ENCODE measurements at places on chromosomes 11 and 22.

- DNase-seq: no peak
These were observed 83.3 kb downstream of the BARX2 start for GRCh38 chr11:129458756-129459535.

- DNase-seq: no peak
These were observed 35.3 kb upstream of the POU2AF1 start for GRCh38 chr11:111414267-111414931.

DNA sequence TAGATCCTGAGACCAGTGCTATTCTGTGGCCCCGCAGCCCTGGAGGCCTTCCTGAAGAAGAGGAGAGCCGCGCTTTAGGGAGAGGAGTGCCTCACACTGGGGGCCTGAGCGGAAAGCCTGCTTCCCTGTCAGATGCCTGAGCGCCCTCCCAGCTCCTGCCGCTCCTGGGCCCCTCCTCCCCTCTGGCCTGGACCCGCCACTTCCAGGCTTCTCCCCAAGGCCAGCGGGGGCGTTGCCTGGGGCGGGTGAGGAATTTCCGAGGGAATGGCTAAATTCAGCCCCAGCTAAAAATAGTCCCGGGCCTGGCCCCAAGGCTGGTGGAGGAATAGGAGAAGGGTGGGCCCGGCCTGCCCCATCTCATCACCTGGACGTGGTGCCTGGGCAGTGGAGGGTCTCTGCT lies 15.4 kb downstream of the ARHGEF17 start:
- no peak for DNase-seq

GRCh38 chr22:40050258-40050657 lies 55.5 kb downstream of the FAM83F start:
- no peak for DNase-seq

- no peak for DNase-seq
These were observed 10.7 kb downstream of the MYO18B start for GRCh38 chr22:25752615-25753214.

DNA sequence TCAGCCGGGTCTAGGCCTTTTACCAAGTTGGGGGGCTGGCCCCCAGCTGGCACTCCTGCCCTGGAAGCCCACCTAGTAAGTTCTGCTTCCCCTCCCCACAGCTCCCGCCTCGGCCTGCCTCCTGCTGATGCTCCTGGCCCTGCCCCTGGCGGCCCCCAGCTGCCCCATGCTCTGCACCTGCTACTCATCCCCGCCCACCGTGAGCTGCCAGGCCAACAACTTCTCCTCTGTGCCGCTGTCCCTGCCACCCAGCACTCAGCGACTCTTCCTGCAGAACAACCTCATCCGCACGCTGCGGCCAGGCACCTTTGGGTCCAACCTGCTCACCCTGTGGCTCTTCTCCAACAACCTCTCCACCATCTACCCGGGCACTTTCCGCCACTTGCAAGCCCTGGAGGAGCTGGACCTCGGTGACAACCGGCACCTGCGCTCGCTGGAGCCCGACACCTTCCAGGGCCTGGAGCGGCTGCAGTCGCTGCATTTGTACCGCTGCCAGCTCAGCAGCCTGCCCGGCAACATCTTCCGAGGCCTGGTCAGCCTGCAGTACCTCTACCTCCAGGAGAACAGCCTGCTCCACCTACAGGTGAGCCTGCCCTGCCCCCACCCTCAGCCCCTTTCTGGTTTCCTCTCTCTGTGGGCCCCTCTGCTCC lies 7.3 kb downstream of the RTN4RL2 start:
- DNase-seq: no peak

GRCh38 chr11:88626216-88626615 lies 288.7 kb upstream of the CTSC start:
- DNase-seq: no peak

- peak; percentile 62 for DNase-seq
These were observed 33.5 kb upstream of the TXNRD2 start for GRCh38 chr22:19974935-19975706.

- no peak for DNase-seq
These were observed 2.3 kb downstream of the SIK2 start for GRCh38 chr11:111604392-111605009.

GRCh38 chr11:94671553-94672366 lies 96.4 kb upstream of the AMOTL1 start:
- no peak for DNase-seq

DNA sequence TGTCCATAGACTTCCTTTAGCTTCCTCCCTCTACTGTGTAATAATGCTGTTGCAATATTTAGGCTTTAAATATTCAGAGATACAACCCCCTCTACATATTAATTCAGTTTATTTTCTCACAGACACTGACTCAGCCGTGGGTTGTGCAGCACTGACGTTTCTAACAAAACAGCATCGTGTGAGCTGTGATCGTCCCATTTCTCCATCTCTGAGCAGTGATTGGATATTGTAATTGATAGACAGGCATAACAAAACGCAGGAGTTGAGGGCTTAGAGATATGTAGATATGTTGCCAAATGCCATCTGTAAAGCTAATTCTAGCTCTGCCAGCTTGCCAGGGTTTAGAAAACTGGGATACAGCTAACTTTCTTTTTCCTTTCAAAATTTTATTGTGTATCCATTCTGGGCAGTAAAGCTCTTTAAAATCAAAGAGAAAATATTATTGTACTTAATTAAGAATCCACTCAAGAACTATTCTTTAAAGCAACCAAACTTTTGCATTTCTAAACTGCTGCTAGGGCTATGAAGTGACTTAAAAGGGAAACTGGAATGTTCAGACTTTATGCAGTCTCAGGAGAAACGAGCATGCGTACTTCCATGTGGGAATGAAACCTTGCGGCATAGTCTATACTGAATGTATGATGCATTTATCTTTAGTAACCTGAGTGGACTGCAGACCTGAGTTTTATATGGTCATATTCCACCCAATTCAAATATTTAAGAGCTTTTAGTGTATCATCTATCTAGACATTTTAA lies 22.7 kb downstream of the BTBD10 start:
- DNase-seq: peak; percentile 12

- DNase-seq: peak; percentile 73
These were observed 14.4 kb downstream of the FBLN1 start for GRCh38 chr22:45516923-45517675.

DNA sequence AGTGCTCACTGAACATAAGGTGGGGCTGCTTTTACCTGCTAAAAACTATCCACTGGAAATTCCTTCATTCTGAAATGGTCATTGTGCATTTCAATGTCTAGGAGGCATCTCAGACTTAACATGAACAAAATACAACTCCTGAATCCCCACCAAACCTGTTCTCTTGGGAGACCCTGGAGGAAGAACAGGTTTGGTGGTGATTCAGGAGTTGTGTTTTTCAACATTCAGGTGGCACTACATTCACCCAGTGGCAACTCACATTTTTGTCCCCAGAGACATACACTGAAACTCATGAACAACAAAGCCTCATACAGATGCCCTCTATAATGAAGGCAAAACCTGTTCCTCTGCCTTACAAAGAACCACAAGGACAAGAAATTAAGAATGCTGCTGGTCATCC lies 64.3 kb upstream of the CYP2D6 start:
- no peak for DNase-seq

DNA sequence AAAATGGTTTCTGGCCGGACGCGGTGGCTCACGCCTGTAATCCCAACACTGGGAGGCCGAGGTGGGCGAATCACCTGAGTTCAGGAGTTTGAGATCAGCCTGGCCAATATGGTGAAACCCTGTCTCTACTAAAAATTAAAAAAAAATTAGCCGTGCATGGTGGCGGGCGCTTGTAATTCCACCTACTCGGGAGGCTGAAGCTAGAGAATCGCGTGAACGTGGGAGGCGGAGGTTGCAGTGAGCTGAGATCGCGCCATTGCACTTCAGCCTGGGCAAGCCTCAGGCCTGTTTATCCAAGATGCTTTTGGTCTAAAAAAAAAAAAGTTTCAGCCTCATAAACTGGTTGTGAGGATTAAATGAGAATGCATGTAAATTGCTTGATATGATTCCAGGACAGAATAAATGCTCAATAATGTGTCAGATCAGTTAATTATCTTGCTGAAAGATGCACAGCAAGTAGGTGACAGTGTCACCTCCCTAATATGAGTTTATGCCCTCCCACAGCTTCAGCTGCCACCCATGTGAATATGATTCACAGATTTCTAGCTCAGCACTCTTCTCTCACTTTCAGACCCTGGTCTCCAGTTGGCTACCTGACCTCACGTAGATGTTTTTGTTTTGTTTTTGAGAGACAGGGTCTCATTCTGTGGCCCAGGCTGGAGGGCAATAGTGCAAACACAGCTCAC lies 1.1 kb upstream of the ALG8 start:
- no peak for DNase-seq

DNA sequence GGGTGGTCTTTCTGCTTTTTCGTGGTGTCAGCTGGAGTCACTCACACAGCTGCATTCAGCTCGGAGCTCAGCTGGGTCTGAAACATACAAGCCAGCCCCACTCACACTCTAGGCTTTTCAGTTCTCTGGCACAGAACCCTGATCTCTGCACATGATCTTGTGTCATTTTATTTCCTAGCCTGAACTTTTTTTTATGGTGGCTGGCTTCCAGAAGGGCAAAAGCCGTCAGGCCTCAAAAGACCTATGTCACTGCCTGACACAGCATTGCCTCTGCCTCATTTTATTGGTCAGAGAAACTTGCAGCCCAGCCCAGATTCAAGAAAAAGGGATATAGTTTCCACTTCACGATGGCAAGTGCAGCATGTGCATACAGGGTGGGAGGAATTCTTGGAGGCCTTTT lies 117.8 kb downstream of the NTM start:
- no peak for DNase-seq

DNA sequence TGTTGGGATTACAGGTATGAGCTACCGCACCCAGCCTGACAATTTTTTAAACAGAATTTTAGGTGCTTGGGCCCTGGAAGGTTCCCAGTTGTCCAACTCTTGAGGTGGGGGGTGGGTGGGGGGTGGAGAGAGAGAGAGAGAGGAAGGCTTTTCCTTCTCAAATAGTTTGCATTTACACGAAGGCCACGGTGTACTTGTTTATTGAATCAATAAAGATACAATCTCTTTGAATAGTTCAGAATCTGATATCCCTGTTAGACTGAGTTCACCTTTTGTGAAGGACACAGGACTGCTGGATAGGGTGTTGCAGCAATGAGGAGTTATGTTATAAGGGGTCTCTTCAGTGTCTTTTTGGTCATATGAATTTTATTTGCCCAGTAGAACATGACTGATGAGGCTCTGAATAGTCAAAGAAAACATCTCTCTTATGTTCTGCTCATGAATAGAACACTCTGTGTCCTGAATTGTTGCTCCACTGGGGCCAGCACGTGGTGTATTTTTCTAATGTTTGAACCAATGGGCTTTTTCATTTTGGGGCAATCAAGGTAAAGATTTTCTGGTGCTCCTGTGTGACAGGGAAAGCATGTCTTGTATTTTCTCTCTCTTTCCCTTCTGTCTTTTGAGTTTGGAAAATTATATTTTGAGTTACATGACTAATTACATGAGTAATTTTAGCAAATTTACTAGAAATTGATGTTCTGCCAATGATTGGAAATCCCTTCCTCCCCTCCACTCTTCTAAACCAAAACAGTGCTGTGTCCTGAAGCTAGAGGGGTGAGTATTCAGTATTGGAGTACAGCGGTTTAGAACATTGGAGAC lies 61.7 kb downstream of the PTPRJ start:
- no peak for DNase-seq

GRCh38 chr11:66922551-66922950 lies 35.6 kb downstream of the PC start:
- DNase-seq: no peak

DNA sequence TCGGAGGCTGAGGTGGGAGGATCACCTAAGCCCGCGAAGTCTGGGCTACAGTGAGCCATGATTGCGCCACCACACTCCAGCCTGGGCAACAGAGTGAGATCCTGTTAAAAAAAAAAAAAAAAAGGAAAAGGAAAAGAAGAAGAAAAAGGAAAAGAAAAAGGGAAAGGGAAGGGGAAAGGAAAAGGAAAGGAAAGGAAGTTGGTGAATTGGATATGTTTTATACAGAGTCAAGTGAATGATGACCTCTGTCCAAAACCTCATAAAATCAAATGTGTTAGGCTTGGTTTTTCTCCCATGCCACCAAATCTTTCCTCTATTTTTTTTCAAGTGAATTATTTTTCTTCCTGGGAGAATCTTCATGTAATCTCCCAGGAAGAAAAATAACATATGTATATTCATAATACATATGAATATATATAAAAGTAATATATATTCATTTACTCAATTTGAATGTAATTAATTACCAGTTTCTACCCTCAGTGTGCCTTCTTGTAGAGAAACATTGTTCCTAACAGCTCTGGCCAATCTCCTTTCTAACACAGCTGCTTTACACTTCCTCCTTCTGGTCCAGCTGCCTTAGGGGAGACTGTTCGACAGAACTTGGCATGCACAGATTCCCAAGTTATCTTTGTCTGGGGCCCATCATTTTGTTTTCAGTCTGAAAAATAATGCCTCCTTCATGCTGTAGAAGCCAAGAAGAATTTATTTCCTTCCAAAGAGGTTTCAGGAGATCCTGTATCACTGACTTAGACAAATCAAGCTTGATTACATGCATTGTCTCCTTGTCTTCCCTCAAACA lies 111.9 kb downstream of the CCDC34 start:
- no peak for DNase-seq

DNA sequence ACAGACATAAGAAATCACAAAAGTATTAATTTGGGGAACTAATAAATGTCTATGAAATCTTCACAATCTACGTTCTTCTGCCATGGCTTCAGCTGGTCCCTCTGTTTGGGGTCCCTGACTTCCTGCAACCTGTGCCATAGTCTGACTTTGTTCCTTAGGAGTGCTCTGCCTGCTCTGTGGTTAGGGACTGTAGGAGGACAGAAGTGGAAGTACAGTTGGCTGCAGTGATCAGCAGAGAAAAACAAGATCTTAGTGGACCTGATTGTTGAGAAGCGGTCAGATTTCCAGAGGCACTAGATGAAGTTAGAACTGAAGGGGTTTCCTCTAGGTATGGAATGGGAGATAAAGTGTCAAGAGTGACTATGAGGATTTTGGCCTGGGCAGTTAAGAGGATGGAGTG lies 80.6 kb downstream of the PPP6R3 start:
- no peak for DNase-seq

GRCh38 chr11:85718126-85718943 lies 32.3 kb upstream of the CCDC89 start:
- no peak for DNase-seq

- DNase-seq: no peak
These were observed 102.7 kb upstream of the TRPC6 start for GRCh38 chr11:101686514-101686913.

DNA sequence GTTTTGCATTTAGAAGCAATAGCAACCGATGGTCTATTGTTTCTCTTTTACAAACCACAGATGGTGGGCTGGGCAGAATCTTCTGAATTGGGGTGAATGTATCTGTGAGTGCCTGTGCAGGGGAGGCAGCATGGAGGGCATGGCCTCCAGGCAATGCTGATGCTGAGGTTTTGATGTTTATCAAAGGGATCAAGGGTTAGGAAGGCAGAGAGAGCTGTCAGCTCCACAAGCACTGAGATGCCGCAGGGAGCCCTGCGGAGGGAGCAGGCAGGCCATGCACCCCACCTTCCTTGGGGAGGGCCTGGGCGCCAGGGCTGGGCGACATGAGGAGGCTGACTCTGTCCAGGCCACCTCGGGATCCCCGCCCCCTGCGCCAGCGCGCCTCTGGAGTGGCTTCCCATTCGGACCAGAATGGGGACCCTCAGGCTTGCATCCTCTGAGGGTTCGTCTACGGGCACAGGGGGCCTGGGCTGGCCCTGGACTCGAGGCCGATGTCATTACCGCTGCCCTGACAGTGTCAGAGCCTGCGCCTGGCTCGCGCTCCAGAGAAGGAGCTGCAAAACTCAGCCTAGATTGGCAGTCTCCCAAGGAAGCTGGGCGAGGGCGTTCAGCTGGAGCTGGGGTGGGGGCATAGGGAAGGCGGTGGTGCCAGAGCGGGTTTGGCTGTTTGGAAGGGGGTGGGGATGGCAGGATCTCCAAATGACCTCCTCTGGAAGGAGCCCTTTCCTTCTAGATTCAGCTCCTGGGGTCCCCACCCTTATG lies 13.9 kb upstream of the TH start:
- DNase-seq: no peak
